Heart left ventricle (tissue), 16 donors: ENCODE measurements at places on chromosomes 6 and 20. TPM values are rescaled to one million over a fixed set of nuclear protein-coding genes. Genes with fewer than 3 reads are reported as not detected.

CARMIL1 gene
- 4.6 TPM for total RNA-seq

C6orf52 gene
- 1.5 TPM for total RNA-seq

PLTP gene
- 132 TPM for total RNA-seq

FABP7 gene
- total RNA-seq: not detected

THBS2 gene
- total RNA-seq: 7.9 TPM

SSTR4 gene
- total RNA-seq: not detected

SLC32A1 gene
- not detected for total RNA-seq

IL17F gene
- not detected for total RNA-seq

TFAP2D gene
- total RNA-seq: not detected

PACRG gene
- 83.3 TPM for total RNA-seq

DZANK1 gene
- total RNA-seq: 0.46 TPM

FITM2 gene
- total RNA-seq: 162 TPM

CCN6 gene
- not detected for total RNA-seq

OR2J2 gene
- total RNA-seq: not detected

SLC16A10 gene
- 7.4 TPM for total RNA-seq

EGFL8 gene
- total RNA-seq: 11.2 TPM

CYP24A1 gene
- total RNA-seq: not detected

TSBP1 gene
- total RNA-seq: not detected

ARFGEF2 gene
- 40.2 TPM for total RNA-seq

ID4 gene
- 2.9 TPM for total RNA-seq

SLC35F1 gene
- 5.0 TPM for total RNA-seq

RHAG gene
- total RNA-seq: not detected

LST1 gene
- not detected for total RNA-seq

SPTLC3 gene
- 3.6 TPM for total RNA-seq

TEAD3 gene
- total RNA-seq: 35.1 TPM

TAP1 gene
- 15.1 TPM for total RNA-seq

ENPP4 gene
- total RNA-seq: 18.7 TPM

PTPN1 gene
- total RNA-seq: 50.8 TPM

DEFB132 gene
- total RNA-seq: not detected

CAGE1 gene
- not detected for total RNA-seq

VNN1 gene
- total RNA-seq: 0.32 TPM

HRH3 gene
- not detected for total RNA-seq
